ENCODE measurements at places on chromosomes 12 and 14.

DNA sequence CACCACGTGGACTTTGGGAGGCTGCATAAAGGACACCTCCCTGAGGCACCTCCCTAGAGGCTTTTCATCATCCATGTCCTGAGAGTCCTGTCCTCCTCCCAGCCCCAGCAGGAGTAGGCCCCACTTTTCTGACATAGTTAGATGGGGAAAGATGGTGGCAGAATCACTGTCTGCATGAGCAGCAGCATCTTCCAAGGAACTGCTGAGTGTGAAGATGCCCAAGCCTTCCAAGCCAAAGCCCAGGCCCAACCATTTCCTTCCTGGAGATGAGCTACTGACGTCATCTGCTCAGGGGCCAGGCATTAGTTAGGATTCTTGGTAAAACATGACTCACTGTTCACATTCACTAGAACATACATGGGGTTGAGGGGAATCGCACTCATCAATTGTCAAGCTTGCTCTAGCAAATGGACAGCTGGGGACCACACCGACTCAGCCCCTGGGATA lies 37.3 kb downstream of the VDR start:
- no peak for DNase-seq

DNA sequence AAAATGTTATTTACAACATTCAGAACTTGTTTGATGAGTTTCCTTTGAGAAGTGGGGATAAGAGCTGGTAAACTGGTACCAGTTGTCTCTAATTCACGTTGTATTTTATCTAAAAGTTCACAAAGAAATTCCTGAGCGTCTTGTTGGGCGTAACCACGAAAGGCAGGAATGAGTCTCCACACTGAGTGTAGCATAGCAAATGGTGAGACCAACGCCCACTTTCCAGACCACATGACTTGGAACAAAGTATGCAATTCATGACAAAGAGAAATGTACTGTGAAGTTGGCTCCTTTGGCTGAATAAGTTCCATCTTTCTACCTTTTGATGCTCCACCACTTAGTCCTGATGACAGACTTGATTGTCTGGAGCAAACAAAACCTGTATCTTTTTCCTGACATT lies 18.4 kb downstream of the USP44 start:
- no peak for DNase-seq

- DNase-seq = no peak
These were observed 34.3 kb downstream of the DHRS2 start for GRCh38 chr14:23670481-23670880.

GRCh38 chr12:6778574-6779550 lies 6.5 kb downstream of the LAG3 start:
- DNase-seq = peak; percentile 79

GRCh38 chr12:20039562-20039961 lies 328.8 kb upstream of the PDE3A start:
- DNase-seq = no peak

DNA sequence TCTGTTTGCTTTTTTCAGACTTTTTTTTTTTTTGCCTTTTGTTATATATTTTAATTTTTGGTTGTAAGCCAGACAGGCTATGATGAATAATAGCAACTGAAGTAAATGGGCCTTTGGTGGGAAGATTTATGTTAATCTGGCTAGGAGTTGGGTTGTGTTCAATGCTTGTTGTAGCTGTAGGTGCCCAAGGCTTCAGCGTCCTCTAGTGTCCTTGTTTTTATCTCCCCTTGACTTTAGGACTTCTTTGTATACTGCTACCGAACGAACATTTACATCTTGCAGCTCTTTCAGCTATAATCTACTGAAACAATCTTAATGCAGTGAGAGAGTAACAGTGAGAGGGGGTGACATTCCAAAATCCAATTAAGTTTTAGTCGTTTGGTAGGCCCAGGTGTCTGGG lies 848.4 kb upstream of the FBXO33 start:
- no peak for DNase-seq

Data from stimulated activated CD8-positive, alpha-beta memory T cell treated with anti-CD3 and anti-CD28 coated beads, Interleukin-4, amount 100 ng/mL, for 1 hour (primary cell).